Heart left ventricle (tissue), 16 donors: ENCODE measurements at places on chromosomes 5 and 9. TPM values are rescaled to one million over a fixed set of nuclear protein-coding genes. Genes with fewer than 3 reads are reported as not detected.
A peak's percentile ranks its signal among the peaks of the same experiment; 100 is the strongest.

GRCh38 chr9:17075146-17075757, 59.6 kb upstream of the CNTLN start:
- DNase-seq: no peak

DPM2 gene
- total RNA-seq: 9.6 TPM

GRCh38 chr9:127828262-127829031, 25.8 kb downstream of the FPGS start:
- DNase-seq: peak; percentile 95

PPP1R26 gene
- total RNA-seq: 19.4 TPM

- no peak for DNase-seq
These were observed 159.8 kb upstream of the GAS1 start for GRCh38 chr9:87107072-87107471.

UNC5A gene
- 0.10 TPM for total RNA-seq

- DNase-seq: no peak
These were observed 3.3 kb upstream of the TSLP start for GRCh38 chr5:111068213-111068612.

- DNase-seq: peak; percentile 65
These were observed 2.1 kb downstream of the SH2D3C start for GRCh38 chr9:127776195-127776923.
